ENCODE measurements at places on chromosomes 11 and 22. TPM values are rescaled to one million over a fixed set of nuclear protein-coding genes. Genes with fewer than 3 reads are reported as not detected.

DNA sequence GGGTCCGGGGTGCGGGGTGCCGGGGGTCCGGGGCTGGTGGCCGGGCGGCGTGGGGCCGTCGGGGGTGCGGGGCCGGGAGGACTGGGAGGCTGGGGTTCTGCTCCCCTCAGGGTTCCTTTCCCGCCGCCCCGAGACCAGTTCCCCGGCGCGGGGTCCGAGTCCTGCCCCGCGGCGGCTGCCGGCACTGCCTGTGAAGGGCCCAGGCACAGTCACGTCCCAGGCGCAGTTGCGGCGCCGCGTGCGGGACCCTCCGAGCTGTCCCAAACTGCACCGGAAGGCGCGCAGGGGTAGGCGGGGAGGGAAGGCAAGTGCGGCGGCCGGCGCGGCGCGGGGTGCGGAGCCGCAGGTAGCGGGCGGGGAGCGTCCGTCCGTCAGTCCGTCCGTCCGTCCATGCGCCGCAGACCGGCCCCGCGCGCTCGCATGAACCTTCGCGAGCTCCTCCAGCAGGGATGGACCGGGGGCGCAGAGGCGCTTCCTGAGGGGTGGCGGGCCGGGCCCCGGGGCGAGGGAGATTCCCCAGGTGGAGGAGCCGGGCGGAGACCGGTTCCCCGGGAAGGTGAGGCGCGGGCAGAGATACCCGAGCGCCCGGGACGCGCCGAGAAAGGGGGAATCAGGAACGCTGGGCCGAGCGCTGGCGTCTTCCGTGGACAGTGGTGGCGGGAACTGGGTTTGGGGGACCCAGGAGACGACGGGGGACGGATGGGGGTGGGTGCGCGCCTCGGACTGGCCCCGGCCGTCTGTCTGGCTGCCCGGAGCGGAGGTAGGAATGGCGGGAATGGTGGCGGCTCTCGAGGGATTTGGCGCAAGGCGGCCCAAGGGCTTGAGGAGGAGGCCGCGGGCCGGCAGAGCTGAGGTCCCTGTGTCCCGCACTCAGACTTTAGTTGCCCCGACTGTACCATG, 3.1 kb upstream of the ADORA2A start:
- peak; percentile 44 for DNase-seq

GRCh38 chr22:23305922-23306374, 125.6 kb downstream of the BCR start:
- DNase-seq = no peak

Gene ENDOD1
- total RNA-seq = 3.8 TPM

GRCh38 chr11:75394085-75394840, 5.1 kb upstream of the RPS3 start:
- DNase-seq = no peak

Gene TRAF6
- total RNA-seq = 27.9 TPM

GRCh38 chr22:34004058-34004457, 83.8 kb upstream of the LARGE1 start:
- no peak for DNase-seq

Gene PGR
- not detected for total RNA-seq

Gene APLNR
- total RNA-seq = not detected

GRCh38 chr11:79336797-79337517, 103.9 kb downstream of the TENM4 start:
- DNase-seq = no peak

GRCh38 chr11:117087446-117087845, 10.8 kb downstream of the SIK3 start:
- no peak for DNase-seq

DNA sequence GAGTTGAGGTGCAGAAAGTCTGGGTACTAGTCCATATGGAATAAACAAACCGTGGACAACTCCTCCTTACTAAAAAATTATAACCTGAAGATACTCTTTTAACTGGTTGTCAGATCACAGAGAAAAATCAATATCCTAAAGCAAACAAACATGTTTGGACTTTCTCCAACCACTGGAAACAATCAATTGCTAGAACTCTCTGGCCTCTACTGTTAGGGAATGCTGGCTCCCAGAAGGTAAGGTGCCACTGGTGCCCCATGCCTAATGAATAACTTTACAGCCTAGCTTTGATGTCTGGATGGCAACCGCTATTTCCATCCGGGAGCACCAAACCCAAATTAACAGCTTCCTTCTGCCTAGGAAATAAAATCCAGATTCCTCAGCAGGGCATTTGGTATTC, 74.5 kb downstream of the AMBRA1 start:
- no peak for DNase-seq

Gene NXPE2
- total RNA-seq = not detected

DNA sequence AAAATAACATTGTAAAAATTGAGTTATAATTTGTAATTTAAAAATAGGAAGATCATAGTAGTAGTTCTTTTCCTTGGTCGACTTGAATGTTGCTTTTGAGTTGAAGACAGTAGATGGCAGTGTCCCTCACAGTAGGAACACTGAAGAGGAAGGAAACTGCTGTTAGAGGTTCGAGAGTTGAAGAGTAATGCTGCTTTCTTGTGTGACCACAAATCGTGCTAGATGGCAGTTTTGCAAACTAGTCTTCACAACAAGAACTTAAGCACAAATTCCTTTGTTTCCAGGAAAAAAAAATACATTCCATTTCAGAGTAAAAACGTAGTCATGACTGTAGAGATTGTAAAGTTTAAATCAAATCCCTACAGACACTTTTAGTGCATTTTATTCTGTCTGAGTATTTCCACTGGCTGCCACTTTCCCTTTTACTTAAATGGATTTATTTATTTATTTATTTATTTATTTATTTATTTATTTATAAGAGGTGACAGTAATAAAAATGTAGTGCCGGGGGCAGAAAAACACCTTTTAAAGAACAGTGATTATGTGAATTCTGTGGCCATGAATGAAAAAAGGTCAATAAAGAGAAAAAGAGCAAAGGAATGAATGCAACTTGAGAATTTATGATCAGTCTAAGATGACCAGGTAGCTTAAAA, 54.6 kb downstream of the SPECC1L start:
- no peak for DNase-seq

DNA sequence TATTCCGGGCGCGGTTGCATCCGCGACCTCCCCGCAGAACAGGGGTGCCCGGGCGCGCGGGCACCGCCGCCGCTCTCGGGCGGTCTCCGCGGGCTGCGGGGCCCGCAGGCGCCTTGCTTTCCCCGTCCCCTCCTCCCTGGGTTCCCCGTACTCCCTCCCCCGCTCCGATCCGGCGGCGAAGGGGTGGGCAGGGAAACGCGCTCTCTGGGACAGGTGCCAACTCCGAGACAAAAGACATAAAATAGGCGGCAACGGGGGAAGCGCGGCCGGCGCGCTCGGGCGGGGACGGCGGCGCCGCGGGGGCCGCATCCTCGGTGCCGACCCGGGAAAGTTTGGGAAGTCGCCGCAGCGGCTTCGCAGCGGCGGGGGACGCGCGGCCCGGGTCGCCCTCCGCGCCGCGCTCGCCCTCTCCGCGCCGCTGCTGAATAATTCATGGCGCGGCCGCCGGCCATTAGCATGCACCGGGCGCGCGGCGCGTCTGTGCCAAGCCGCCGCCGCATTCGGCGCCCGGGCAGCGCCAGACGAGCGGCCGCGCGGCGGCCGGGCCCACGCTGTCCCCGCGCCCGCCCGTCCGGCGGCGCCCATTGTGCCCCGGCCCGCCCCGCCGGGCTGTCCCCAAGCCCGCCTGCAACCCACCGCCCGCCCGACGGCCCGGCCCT, 78.7 kb upstream of the PPARA start:
- peak; percentile 50 for DNase-seq

Gene PYGM
- 6.0 TPM for total RNA-seq

All from CD4-positive, alpha-beta T cell (primary cell).